ENCODE measurements at places on chromosomes 7 and 10.

- DNase-seq: no peak
Measured at GRCh38 chr10:69869291-69869961, 67.7 kb downstream of the COL13A1 start.

GRCh38 chr10:112510384-112510783, 63.4 kb downstream of the VTI1A start:
- DNase-seq: no peak

- no peak for DNase-seq
Measured at GRCh38 chr7:82625377-82625776, 181.8 kb upstream of the CACNA2D1 start.

GRCh38 chr7:16396766-16397500, 24.4 kb downstream of the CRPPA start:
- no peak for DNase-seq

DNA sequence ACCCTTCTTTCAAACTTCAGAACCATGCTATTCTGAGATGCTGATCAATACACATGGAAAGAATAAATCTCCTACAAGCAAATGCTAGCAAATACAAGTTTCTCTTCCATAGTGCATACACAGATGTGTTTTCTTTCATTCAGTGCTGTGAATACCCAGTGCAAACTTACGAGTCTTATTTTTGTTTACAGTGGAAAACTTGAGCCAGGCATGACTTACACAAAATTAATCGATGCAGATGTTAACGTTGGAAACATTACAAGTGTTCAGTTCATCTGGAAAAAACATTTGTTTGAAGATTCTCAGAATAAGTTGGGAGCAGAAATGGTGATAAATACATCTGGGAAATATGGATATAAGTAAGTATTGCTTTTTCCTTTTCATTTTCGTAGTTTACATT, 48.8 kb downstream of the PNLIPRP3 start:
- no peak for DNase-seq

- DNase-seq: no peak
Measured at GRCh38 chr10:2791774-2792443, 275.4 kb upstream of the PFKP start.

GRCh38 chr10:34737772-34738169, 77.3 kb downstream of the PARD3 start:
- DNase-seq: no peak

- no peak for DNase-seq
Measured at GRCh38 chr7:74525881-74526280, 72.2 kb downstream of the GTF2IRD1 start.

- no peak for DNase-seq
Measured at GRCh38 chr7:75955331-75955955, 39.0 kb downstream of the TMEM120A start.

GRCh38 chr10:10294881-10295529, 722.7 kb upstream of the CELF2 start:
- no peak for DNase-seq

- no peak for DNase-seq
Measured at GRCh38 chr7:104946338-104946737, 67.7 kb upstream of the KMT2E start.

GRCh38 chr7:21543528-21544302, 876 bp downstream of the DNAH11 start:
- no peak for DNase-seq

DNA sequence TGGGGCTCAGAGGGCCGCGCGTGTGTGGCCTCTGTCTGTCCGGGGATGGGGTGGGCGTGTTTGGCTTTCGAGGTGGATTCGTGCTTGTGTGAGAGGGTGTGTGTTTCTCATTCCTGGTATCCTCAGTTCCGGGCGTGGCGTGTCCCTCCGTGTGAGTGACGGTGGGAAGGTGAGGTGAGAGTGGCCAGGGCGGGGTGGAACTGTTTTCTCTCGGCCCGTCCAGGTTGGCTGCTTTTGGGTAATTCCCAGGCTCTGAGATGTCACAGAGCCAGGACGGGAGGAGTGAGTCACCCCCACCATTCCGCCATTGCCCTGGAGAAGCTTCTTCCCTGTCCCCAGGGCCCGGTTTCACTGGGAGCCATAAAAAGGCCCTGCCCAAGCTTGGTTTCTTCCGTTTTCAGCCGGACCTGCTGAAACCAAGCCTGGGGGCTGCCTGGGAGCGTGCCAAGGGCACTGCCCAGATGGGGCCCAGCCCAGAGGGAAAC, 21.3 kb upstream of the CLDN4 start:
- DNase-seq: no peak

DNA sequence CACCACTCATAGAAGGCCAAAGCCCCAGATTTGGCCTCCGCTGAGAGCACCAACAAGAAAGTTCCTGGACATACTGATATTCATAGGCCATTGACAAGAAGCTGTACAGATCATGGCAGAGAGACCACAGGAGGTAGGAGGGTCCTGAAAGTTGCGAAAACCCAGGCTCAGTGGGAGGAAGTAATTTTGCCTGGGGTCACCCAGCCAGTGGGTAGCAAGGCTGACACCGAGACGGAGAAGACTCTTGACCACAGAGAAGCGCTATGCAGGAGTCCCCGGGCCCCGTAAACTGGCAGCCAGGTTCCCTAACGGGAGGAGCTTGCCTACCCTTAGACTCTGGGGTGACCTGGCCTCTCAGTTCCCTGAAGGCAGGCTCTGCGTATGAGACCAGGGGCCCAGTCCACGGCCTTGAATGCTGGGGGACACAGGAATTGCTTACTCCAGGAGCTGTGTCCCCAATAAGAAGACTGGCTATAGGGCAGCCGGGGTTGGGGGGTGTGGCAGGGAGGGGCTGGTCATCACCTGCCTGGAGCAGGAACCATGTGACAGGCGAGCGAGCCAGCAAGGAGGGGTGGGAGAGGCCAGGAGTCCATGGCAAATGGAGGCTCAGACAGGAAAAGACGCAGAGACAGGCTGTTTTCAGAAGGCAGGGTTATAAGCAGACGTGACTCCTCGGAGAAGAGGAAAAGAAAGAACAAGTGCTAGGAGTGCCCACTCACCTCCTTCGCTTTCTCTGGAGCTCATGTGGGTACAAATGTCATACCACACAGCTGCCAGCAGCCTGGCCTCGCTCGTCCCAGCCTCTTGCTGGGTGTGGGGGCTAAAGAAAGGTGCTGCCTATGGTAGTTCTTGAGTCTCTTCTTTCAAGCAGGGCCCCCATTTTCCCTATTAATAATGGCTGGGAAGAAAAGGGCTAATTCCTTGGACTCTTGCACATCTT, 24.6 kb upstream of the NPFFR1 start:
- DNase-seq: no peak
